A673 (cell line): ENCODE measurements at places on chromosomes 13 and 19.

DNA sequence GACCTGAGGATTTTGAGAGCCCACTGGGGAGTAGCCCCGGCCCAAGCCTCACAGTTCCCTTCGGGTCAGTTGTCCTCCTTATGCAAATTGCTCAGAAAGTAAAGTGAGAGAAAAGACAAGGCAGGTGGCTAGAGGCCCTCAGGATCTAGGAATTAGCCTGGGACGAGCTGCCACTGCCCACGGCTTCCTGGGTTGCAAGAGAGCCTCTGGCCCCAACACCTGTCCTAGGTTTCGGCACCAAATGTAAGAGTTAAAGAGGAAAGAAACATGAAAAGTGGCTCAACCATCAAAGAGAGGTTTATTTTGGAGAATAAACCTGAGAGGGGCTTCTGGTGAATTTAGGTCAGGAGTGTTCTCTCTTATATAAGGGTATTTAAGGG, 25.6 kb downstream of the TMEM255B start:
- DNase-seq, result no peak

DNA sequence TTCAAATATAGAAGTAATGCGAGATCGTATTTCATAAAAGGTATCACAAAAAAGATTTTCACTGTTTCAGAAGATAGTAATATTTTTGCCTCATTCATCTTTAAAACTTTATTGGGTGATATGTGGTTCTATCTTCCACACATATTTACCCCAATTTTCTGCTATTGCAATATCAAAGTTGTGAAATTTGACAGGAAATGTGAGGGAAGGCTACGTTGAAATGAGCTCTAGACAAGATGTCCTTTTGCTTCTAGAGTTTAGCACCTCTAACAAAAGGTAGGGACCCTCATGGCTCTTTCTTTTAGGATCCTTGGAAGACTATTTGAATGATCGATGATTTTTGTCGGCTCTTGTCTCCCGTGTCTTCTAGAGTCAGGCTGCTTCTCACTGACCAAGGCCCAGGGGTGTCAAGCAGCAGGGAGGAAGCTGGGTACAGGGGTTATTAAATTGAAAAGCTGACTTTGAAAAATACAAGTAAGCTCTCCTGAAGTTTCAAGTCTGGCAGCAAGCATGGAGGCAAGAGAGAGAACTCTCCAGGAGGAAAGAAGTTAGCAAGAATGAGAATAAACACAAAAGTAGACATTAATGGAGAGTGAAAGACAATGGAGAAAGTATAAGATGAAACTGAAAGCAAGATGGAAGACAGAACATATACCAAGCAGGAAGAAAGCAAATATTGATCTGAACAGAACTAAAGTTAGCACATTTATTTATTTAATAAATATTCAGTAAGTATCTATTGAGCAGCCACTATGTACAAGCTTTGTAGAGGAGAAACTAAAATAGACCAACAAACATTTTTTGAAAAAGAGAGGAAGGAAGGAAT, 73.4 kb downstream of the RUBCNL start:
- no peak for DNase-seq

GRCh38 chr19:43489310-43489709, 15.2 kb downstream of the PHLDB3 start:
- no peak for DNase-seq

- no peak for DNase-seq
Measured at GRCh38 chr13:79918620-79919019, 422.3 kb downstream of the SPRY2 start.

- DNase-seq, result peak; percentile 62
Measured at GRCh38 chr19:39474139-39474620, 6.5 kb upstream of the TIMM50 start.

- no peak for DNase-seq
Measured at GRCh38 chr19:11678504-11678903, 60.2 kb downstream of the ZNF823 start.

DNA sequence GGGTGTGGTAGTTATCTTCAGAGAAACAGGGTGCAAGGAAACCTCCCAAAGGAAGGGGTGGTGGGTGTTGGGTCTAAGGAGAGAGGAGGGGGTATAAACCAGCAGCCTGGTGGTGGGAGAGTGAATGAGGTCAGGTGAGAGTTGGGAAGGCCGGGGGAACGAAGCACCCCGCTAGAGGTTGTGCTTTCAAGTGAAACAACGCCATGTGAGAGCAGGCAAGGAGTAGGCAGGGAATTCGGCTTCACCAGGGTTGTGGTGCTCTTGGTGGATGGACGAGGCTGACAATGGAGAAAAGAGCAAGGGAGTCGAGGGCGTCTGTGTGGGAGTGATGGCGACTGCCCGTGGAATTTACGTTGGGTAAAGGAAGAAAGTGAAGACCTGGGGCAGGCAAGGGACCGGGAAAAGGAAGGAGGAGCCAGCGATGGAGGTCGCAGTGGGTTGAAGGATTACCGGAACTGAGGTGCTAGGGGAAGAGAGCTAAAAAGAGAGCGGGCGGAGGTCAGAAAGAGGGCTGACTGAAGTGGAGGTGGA, 2.1 kb upstream of the MLNR start:
- DNase-seq, result no peak

GRCh38 chr13:49693191-49693733, 2.0 kb upstream of the EBPL start:
- DNase-seq, result no peak

GRCh38 chr19:53554804-53555203, 16.9 kb downstream of the ZNF331 start:
- DNase-seq, result no peak

- no peak for DNase-seq
Measured at GRCh38 chr19:7113233-7113632, 43.7 kb downstream of the ZNF557 start.

- DNase-seq, result no peak
Measured at GRCh38 chr19:2625434-2625833, 77.1 kb downstream of the GNG7 start.
